ENCODE measurements at places on chromosomes 4 and X.

- no peak for DNase-seq
Observed at GRCh38 chrX:153739754-153740486, 15.3 kb downstream of the ABCD1 start.

- no peak for DNase-seq
Observed at GRCh38 chrX:16804923-16805464, 18.7 kb downstream of the TXLNG start.

GRCh38 chrX:12777670-12778069 is 13.5 kb upstream of the PRPS2 start:
- DNase-seq = no peak

GRCh38 chr4:68249434-68249833 is 3.9 kb upstream of the TMPRSS11B start:
- no peak for DNase-seq

DNA sequence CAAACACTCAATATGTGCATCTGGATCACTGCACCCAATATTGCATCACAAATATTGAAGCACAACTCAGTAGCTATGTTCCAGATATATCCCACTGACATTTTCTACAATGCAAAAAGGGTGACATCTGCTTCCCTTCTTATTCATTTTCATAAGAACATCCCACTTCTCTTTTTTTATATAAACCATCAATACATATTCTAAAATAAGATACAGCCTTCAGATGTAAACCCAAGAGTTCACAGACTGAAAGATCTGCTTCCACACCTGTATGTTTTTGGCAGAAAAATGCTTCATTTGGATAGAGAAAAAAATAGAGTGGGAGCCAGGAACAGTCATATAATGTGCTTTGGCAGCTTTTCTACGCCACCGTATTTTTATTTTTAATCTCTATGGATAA is 815.6 kb upstream of the ADGRL3 start:
- no peak for DNase-seq
